Epithelial cell of proximal tubule (primary cell): ENCODE measurements at places on chromosomes 5 and 9. TPM values are rescaled to one million over a fixed set of nuclear protein-coding genes. Genes with fewer than 3 reads are reported as not detected.

SMC2 gene
- 23.1 and 29.9 TPM in 2 replicates for total RNA-seq

PLAC8L1 gene
- total RNA-seq: 0.58 TPM in 1 of 2 replicates, not detected in the other

FAM169A gene
- total RNA-seq: 8.9 and 11.1 TPM in 2 replicates

HAVCR1 gene
- 11.4 and 25.8 TPM in 2 replicates for total RNA-seq

ADAMTS12 gene
- total RNA-seq: 2.1 and 3.3 TPM in 2 replicates

CDK7 gene
- total RNA-seq: 48.2 and 49.6 TPM in 2 replicates

LHX3 gene
- not detected in 2 replicates for total RNA-seq

PCDHB11 gene
- 0.06 and 0.07 TPM in 2 replicates for total RNA-seq

IARS1 gene
- 98.2 and 185 TPM in 2 replicates for total RNA-seq

RUSC2 gene
- total RNA-seq: 18.9 and 21.7 TPM in 2 replicates

FOXD4L6 gene
- not detected in 2 replicates for total RNA-seq

NTNG2 gene
- 0.07 TPM in 1 of 2 replicates, not detected in the other for total RNA-seq

SUSD3 gene
- 1.4 and 2.9 TPM in 2 replicates for total RNA-seq
